ACHN (cell line): ENCODE measurements at places on chromosomes 11 and 22.
A peak's percentile ranks its signal among the peaks of the same experiment; 100 is the strongest.

- DNase-seq, result peak; percentile 68
These were observed 7.5 kb downstream of the GP1BB start for GRCh38 chr22:19730655-19731360.

GRCh38 chr22:47205081-47205491 lies 442.6 kb downstream of the TBC1D22A start:
- no peak for DNase-seq

DNA sequence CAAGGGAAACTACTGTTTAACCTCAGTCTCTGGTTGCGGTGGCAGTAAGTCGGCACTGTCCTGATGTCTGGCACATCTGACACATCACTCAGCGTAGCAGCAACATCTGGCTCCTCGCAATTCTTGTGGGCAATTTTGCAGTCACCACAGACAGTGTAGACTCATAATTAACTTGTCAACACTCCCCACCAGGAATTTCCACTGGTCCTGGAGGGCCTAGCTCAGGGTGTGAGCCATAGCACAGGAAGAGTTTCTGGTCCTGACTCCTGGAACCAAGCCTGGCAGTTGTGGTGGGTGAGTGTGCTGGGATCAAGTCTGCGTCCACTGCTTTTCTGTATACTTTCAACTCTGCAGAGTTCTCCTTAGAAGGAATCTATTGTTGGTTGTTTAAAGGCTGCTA lies 209.7 kb downstream of the SNX19 start:
- no peak for DNase-seq

GRCh38 chr11:43992183-43992582 lies 49.7 kb downstream of the C11orf96 start:
- no peak for DNase-seq

- DNase-seq, result no peak
These were observed 37.4 kb downstream of the PRDM10 start for GRCh38 chr11:129965248-129965647.

DNA sequence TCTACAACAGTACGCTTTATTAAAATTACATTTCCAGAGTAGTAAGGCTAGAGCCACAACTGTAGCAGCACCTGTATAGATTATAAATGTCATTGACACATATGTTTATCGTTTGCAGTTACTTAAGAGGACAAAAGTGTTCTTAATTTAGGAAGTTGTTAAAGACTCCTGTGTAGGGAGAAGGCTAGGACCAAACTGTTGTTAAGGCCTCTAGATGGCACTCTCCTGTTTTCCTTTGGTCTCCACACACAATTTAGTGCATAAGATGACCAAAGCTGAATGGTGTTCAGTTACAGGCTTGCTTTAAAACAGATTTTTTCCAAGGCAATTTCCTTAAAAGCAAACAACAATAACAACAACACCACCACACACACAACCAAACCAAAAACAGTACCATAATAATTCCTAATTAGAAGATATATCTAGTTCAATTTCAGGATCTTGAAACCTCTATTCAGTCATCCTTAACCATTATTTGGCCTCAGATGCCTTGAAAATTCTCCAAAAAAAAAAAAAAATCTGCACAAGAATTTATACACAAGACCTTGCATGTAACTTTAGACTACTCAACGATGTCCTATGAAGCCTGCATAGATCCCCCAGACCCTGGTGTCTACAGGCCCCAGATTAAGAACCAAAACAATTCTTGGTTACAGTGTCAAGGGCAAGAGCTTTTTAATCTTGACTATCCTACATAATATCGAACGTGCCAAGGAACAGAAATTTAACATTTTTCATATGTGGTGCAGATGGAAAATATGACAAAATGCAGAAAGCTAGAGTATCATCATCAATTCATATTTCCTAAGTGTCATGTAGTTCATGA lies 42.6 kb upstream of the APOA1 start:
- DNase-seq, result peak; percentile 62

GRCh38 chr11:94332814-94333213 lies 28.4 kb downstream of the IZUMO1R start:
- DNase-seq, result no peak

- DNase-seq, result no peak
These were observed 30.4 kb downstream of the BID start for GRCh38 chr22:17743661-17744411.
